Aorta (tissue), 5 donors: ENCODE measurements at places on chromosomes 6 and 20.
A peak's percentile ranks its signal among the peaks of the same experiment; 100 is the strongest.

GRCh38 chr20:64191002-64191401 lies 26.8 kb downstream of the MYT1 start:
- no peak for DNase-seq

DNA sequence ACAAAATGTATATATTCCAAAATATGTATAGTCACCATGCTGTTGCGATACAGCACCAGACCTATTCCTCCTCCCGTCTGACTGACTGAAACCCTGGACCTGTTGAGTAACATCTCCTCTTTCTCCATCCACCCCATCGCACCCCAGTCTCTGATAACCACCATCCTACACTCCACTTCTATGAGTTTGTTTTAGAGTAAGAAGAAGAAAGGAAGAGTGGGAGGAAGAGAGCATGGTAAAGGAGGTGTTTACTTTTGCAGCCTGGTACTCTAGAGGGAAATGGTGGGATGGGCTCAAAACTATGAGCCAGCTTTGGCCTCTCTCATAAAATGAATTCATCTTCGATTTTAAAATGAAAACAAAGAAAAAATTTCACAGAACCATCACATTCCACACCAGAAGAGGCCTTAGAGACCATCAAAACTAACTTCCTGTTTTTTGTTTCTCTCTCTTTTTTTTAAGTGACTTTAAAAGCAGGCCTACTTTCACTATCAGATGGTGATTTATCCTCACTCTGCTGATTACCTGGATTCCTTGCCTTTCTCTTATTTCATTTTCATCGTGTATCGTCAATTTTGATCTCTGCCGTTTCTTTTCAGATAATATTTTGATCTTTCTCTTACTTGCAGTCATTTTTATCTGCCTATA lies 16.8 kb upstream of the FUCA2 start:
- no peak for DNase-seq

DNA sequence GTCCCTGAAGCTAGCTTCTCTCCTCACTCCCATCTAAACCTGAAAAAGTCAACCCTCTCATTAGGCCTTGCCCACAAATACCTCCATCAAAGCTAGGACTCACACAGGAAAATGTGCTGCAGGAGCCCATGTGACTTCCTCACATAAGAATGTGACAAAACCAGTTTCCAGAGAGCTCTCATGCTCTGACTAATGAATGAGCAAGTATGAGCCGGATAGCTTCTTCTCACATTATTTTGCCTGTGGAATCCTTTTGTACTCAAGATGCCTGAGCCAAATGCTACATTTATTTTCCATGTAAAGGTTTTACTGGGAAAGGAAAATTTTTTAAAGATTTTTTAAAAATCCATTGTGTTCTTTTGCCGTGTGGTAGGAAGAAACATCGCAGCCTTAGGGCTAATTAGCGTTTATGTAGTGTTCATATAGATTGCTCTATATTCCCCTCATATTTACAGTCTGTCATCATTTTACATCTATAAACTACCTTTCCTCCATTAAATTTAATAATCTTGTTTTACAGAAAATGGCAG lies 68.6 kb upstream of the CCN6 start:
- no peak for DNase-seq

- DNase-seq, result no peak
Measured at GRCh38 chr20:5895626-5896025, 54.7 kb downstream of the TRMT6 start.

DNA sequence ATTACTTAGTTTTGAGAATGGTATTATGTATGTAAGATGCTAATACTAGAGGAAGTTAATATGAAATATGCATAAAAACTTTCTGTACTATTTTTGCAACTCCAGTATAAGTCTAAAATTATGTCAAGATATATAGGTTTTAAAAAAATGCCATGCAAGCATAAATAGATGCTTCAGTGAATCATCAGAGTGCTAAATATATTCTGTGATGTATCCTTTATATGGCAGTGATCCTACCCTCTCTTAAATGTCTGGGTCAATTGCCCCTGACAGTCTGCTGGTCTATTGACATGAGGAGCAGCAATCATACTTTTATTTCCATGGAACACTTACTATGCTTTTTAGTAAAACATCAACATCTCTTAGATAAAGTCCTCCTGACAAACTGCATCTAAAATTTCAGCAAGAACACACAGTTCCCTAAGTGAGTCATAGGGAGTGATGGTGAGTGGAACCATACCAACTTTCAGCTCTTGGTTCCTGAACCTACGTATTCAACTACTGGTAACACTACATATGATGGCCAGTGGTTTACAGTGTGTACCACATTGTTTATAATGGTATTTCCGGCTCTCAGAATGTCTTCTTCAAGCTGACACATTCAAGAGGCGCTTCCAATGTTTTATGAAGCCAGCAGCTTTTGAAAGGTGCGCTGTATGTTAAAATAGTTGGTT lies 928.7 kb upstream of the GJE1 start:
- DNase-seq, result no peak

DNA sequence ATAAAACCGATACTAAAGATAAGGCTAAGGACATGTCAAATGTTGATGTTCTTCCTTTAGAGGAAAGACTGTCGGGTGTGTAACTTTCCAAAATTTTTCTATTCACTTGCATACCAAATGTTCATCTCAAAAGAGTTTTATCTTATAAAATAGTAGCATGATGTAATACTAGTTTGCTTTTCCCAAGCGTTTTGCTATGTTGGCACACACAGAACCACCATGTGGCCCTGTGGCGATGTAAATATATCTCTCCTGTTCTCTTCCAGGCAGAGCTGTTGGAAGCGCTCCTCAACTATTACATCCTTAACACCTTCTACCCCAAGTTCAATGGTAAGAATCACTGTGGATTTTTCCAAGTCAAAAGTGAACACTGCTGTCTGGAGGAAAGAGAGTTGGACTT lies 26.5 kb downstream of the LBP start:
- no peak for DNase-seq

- DNase-seq, result no peak
Measured at GRCh38 chr6:36244641-36245280, 25.1 kb upstream of the PNPLA1 start.

DNA sequence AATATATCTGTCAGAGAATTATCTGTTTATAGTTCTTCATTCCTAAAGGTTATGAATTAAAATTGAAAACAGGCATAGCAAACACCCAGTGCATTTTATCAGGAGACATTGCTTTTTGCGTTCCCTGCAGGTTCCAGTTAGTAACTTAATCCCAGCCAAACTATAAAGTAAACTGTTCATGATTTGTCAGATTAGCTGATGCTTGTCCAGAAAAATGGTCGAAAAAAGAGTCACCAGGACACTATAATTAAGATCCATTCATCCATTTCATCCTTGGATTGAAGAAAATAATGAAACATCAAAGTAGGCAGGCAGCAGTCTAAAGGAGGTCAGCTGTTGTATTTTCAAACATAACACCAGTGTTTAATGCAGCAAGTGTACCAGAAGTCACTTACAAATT lies 75.9 kb downstream of the EPHA7 start:
- no peak for DNase-seq

- DNase-seq, result no peak
Measured at GRCh38 chr6:71236926-71237434, 51.6 kb upstream of the OGFRL1 start.

GRCh38 chr6:11111769-11112437 lies 378 bp upstream of the ERVFRD-1 start:
- no peak for DNase-seq

- no peak for DNase-seq
Measured at GRCh38 chr20:51306081-51306480, 236.4 kb downstream of the NFATC2 start.

DNA sequence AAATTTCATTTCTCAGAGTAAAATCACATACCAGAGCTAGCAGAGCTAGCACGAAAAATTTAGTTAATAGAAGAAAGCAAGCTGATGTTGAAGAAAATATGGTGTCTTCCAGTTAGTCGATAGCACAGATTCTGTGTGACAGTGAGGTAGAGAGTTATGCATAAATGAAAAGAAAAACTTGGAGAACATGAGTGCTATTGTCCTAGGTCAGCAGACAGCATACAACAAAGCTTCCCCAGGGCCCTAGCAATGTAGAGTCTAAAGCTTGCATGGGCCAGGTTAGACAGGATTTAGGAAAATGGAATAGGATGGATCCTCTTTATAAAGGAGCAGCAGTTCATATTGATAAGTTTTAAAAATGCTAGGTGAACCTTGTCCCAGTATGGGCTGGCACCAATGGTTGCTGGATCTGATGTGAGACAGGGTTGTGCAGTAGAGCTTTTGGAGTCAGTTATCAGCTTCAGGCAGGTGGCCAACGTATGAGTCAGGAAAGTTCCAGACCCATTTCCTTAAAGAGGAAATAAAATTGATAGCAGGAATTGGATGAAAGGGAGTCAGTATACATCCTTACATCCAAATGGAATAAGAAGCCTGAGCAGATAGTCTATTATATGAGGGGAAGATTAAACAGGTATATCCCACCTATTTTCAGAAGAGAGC lies 277.2 kb downstream of the FRK start:
- peak; percentile 60 for DNase-seq

DNA sequence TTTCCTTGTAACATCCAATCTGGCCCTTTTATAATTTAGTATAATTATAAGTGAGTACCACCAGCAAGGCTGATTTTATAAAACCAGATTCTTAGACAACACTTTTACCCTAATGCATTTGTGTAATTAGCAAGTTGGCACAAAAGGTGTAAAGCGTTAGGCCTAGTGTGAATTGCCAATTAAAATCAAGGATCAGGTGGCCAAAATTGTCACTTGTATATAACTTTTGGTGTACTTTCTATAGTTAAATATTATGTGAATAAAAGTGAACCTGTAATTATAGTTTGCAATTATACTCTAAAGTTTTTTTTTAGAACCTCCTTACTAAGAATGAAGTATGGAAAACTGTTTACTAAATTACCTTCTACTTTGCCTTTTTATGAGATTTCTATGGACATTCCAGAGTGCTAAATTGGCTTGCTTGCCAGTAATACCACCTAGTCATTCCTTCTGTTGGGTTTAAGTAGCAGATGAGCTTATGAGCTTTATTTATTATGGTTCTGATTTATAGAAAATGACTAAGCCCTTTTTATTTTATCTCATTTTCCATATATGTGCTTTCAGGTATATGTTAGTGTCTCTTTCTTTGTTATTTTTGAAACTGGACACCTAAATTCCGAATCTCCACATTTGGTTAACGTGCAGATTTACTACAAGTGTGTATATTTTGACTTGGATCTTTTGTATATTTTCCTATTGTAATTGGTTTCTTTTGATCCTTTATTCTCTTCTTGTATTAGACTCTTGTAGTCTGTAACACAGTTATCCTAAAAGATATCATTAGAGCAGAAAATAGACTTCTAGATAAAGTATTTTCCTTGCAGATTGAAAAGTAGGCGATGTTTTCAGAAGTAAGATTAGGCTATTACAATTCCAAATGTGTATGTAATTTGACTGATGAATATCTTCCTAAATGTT lies 3.9 kb downstream of the STXBP5 start:
- no peak for DNase-seq

- DNase-seq, result no peak
Measured at GRCh38 chr20:24868396-24868927, 80.6 kb upstream of the CST7 start.

GRCh38 chr6:25405442-25405841 lies 126.3 kb downstream of the CARMIL1 start:
- no peak for DNase-seq

- no peak for DNase-seq
Measured at GRCh38 chr20:34445177-34446065, 70.8 kb upstream of the DYNLRB1 start.

- peak; percentile 88 for DNase-seq
Measured at GRCh38 chr20:59515013-59515905, 89.1 kb upstream of the PHACTR3 start.
